ENCODE measurements at places on chromosomes 2 and 18.

DNA sequence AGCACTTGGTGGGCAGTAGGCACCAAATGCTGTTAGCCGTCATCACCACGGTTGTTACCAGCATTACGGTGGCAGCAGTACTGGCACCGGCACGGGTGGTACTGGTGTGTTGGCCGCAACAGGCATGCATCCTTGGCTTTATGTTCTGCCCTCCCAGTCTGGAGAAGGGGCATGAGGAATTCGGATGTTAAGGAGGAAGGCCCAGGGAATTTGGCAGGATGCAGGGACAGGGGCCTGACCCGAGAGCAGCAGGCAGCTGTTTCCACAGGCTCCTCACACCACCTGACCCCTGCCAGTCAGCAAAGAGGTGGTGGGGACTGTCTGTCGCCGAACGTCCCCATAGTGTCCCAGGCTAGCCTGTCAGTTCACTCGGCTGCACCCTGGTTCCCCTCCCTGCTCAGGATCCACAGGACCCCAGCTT, 79.0 kb downstream of the EDAR start:
- no peak for DNase-seq

GRCh38 chr2:223026357-223027110, 25.5 kb upstream of the KCNE4 start:
- peak; percentile 68 for DNase-seq

DNA sequence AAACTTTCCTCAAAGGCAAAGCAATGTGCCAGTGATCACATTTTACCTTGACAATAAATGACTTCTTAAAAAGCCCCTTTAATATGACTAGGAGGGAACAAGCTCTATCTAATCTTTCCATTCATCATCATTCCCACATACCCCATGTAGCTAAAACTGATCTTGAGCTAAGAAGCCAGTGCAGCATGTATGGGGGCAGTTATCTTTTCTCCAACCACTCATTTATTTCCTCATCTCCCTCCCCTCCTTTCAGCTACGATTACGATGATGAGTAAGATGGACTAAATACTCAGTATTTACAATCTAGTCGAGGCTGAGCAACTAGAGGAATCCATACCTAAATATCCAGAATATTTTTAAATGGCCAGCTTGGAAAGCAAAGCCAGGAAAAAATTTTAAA, 35.5 kb downstream of the PNO1 start:
- peak; percentile 8 for DNase-seq

DNA sequence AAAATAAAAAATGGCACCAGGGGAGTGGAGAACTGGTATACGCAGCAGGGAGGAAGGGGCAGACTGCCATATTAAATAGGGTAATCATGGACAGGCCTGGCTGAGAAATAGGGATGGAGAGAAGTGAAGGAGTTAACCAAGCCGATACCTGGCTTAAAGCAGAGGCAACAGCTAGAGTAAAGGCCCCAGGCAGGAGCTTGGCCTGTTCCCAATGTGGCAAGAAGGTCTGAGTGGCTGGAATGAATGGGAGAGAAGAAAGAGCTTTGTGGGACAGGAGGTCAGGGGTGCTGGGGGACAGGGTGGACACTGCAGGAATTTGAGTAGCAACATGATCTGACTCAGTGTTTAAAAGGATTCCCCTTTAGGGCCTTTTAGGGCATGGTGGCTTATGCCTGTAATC, 15.9 kb upstream of the AGFG1 start:
- DNase-seq: no peak

GRCh38 chr18:45171679-45172191, 443.5 kb upstream of the SLC14A2 start:
- peak; percentile 55 for DNase-seq

DNA sequence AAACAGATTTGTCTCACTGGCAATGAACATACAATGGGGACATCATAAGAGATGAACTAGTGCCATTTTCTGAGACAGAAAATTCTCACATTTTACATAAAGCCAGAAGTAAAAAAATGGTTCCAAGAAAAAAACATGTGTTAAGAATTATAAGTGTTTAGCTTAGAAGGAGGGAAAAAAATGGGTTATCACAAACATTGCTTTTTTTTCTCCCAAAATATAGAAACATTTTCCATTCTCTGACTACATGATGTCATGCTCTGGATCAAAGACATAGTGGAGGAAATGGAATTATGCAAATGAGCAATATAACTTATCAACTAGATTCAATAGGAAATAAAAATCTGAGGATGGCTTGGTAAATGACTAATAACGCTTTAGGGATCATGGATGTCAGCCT, 49.8 kb downstream of the SPATS2L start:
- no peak for DNase-seq

DNA sequence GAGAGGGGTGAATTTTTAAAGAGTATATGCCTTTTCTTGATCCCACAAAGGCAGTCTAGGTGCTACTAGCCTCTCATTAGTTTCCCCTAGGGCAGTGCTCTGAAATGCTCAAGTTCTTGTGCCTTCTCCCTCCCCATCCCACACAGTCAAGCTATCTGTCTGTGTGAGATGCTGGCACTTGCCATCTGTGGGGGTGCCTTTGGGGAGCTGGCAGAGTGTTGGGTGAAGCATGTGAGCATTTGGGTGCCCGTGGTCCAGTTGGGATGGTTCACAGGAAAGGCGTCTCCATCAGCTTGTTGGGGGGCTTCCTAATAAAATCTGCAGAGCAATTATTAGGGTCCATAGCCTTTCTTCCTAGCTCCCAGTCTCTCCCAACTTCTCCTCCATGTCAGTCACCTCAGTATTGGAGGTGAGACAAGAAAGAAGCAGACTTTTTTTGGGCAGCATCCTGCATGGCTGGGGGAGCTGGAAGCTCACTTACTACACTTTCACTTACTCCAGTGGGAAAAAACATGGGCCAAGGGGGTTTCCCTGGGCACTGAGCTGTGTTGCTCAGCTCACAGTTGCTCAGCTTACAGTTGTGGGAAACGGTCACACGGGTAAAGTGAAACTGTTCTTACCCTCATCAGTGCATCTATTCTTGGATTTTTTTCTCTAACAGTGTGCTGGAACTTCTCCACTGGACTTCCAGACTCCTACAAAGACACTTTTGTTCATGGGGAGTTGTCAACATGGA, 29.3 kb downstream of the COLEC11 start:
- DNase-seq: no peak

DNA sequence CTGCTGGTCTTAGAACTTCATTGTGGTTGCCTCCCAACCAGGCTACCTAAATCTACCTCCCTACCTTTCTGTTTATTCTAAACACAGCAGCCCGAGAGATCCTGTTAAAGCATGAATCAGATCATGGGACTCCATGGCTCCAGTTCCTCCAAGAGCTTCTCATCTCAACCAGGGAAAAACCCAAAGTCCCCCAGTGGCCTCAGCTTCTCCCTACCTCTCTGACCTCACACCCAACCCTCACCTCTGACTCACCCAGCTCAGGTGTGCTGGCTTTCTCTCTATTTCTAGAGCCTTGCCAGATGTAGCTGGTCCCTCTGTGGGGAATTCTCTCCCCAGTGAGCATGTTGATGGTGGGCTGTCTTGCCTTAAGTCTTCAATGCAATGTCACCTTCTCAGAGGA, 93.8 kb upstream of the COPS8 start:
- DNase-seq: no peak

DNA sequence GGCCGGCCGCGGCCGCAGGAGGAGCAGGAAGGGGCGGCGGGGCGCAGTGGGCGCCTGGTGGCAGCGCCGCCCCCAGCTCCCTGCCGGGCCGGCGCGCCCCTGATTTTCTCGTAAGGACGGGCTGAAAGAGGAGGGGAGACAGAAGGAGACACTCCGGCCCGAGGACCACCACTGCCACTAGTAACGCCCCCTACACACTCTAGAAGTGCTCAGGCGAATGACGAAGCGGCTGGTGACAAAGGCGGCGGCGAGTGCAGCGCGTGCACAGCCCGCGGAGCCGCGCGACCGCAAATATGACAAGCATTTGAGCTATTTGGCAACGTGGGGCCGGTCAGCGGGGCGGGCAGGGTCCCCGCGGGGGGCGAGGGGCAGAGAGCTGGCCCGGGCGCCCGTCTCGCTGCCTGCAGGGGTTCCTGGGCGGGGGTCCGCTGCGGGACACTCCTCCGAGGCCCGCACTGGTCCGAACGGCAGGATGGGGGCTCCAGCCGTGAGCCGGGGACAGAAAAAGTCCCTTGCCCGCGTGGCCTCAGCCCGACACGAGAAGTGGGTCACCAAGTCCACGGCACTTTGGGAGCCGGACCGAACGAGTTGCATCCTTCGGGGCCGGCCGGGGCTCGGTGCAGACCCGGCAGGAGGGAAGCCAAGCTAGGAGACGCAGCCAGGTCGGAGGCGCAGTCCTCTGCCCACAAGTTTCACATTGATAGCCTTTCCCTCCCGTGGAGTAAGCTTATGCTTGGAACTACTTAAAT, 524 bp upstream of the SERTAD2 start:
- peak; percentile 93 for DNase-seq

GRCh38 chr2:144583741-144584453, 64.0 kb upstream of the ZEB2 start:
- DNase-seq: peak; percentile 89

DNA sequence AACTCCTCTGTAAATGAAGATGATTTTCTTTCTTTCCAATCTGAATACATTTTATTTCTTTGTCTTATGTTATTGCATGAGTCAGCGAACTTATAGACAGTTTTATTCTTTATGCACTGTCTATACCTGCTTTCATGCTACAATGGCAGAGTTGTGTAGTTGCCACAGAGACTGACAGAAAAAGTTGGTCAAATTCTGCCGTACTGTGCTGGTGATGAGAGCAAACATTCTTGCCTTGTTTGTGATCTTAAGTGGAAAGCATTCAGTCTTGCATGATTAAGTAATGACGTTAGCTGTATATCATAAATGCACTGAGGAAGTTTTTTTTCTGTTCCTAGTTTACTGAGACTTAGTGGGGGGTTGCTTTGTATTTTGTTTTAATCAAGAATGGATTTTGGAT, 32.9 kb downstream of the ZC3H15 start:
- peak; percentile 37 for DNase-seq

- no peak for DNase-seq
Observed at GRCh38 chr18:79911344-79912270, 39.8 kb downstream of the SLC66A2 start.

DNA sequence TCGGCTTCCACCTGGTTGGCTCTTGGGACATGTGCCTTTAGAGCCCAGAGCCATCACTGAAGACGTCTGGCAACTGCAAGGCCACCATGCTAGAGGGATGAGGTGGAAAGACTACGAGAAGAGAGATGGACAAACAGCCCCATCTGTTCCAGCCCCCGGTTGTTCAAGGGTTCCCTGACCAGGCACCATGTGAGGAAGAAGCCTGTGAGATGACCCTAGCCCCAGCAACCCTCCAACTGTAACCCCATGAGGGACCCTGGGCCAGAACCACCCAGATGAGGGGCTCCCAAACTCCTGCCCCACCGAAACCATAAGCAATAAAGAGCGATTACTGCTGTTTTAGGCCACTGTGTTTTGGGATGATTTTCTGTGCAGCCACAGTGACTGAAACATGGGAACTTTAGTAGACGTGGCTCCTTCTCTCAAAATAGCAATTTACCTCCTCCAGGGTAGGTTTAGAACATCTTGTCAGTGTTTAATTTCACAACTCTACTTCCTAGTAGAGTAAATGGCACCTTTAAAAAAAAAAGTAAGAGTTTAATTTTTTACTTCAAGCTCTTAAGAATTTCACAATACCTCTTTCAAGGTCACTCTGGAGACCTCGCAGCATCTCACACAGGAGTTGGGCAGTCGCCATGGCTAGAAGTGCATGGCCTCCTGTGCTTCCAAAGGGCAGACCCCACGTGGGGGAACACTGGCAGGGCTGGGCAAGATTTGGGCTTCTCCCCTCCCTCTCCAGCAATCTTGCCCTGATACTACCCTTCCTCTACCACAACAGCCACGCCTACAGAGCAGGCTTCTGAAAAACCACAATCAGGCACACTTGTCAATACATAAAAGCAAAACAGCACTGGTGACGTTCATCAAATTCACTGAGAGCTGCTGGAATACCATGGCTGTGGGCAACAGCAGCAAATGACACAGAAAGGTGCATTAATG, 48.8 kb downstream of the TMEM163 start:
- DNase-seq: no peak

DNA sequence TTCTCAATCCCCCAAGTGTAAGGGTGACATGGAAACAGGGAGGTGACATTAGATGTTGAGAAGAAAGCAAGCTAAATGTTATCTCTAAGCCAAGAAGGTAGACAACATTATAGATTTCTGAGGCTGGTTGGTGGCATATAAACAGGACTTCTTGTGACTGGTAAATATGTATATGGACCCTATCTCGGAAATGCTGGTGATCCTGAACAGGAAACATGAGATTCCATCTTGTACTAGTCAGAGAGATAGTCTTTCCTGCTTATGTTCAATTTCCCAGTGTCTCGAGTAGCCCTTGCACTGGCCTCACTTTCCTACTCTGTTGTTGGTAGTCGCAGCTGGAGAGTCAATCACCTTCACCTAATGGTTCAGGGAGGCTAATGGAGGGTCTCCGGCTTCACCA, 26.8 kb downstream of the MOGAT1 start:
- no peak for DNase-seq

GRCh38 chr2:40165509-40165844, 286.4 kb downstream of the SLC8A1 start:
- DNase-seq: no peak

DNA sequence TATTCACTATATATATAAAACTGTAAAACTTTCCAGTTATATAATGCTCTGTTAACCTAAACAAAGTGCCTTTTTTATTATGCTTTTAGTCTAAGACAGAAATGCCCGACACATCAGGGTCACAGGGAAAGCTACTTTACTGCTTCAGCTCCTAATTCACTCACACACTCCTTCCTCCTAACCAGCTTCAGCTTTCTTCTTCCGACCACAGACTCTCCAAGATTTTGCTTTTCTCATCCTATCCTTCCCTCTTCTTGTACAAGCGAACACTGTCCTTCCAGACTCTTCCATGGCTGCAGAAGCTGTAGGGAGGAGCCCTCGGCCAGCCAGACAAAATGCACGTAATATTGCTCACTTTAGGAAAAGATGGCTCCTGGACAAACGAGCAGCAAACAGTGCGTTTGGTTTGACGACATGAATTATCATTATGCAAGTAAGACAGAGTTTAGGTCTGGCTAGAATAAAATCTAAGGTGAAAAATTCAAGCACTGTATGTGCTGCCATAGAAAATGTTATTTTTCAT, 47.5 kb upstream of the HNRNPA3 start:
- peak; percentile 59 for DNase-seq

GRCh38 chr18:37445368-37445767, 120.2 kb downstream of the CELF4 start:
- DNase-seq: peak; percentile 44

GRCh38 chr2:62578803-62579640, 73.0 kb upstream of the TMEM17 start:
- peak; percentile 89 for DNase-seq

GRCh38 chr2:10619643-10620042, 70.1 kb downstream of the NOL10 start:
- DNase-seq: peak; percentile 46

- peak; percentile 92 for DNase-seq
Observed at GRCh38 chr18:46278481-46279465, 174.6 kb downstream of the HAUS1 start.

- DNase-seq: no peak
Observed at GRCh38 chr2:127581050-127581345, 45.5 kb downstream of the MYO7B start.

DNA sequence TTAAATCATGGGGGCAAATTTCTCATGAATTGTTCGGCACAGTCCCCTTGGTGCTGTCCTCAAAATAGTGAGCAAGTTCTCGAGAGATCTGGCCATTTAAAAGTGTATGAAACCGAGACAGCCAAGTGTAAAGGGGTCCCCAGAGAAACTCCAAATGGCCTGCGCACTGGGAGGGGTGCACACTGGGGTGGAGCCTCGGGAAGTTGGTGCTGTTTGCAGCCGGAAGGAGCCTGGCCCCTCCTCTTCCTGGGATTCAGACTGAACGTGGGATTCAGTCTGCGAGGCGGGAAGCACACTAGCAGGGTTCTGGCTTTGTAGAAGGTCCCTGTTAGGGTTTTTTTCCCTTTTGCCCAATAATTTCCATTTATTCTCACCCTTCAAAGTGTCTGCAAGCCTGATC, 48.8 kb downstream of the RABL2A start:
- DNase-seq: no peak
